T-cell (primary cell): ENCODE measurements at places on chromosomes 3 and 15.

- no peak for DNase-seq
Measured at GRCh38 chr3:32733631-32734229, 48.7 kb downstream of the CNOT10 start.

DNA sequence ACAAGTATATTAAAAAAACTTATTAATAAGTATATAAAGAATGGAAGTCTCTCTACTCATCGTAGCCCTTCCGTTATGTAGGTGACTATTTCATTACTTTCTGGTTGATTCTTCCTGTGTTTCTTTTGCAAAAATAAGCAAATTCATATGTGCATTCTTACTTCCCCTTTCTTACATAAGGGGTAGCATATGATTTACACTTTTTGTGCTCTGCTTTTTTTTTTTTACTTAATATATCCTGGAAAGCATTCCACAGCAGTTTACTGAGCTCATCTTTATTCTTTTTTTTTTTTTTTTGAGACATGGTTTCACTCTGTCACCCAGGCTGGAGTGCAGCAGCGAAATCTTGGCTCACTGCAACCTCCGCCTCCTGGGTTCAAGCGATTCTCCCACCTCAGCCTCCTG is 12.9 kb downstream of the SCAMP5 start:
- no peak for DNase-seq

GRCh38 chr3:86867982-86868381 is 123.0 kb downstream of the VGLL3 start:
- no peak for DNase-seq

DNA sequence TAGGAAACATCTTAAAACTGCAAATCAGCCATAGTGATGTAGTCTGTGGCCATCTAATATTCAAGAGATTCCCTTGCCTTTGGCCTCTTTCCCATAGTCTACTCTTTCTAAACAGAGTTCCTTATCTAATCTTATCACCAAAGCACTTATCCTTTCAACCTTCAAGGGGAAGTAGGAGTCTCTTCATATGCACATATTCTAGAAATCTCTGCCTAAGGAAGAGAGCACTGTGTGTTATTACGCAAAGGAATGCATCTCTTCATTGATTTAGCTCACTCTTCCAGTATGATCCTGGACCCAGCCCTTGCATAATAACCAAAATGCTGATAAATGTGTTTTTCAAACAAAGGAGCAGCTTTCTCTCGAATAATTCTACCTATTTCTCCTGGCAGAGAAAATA is 253.7 kb upstream of the TPRG1 start:
- DNase-seq, result no peak

DNA sequence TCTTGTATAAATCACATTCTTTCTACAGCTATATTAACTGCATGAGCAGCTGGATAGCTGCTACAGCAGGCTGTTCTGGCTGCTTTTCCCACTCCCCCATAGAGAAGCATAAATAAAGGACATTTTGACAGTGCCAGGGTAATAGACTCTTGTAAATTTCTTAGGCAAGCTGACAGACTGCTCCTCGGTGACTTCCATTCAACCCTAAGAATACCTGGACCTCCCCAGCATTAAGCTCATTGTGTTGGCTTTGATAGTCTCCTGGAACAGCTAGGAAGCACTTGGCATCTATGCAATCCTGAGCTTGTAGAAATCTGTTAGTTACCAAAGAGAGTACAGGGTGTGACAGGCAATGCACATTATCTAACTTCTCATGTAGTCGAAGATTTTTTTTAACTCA is 475.4 kb downstream of the AGBL1 start:
- no peak for DNase-seq

DNA sequence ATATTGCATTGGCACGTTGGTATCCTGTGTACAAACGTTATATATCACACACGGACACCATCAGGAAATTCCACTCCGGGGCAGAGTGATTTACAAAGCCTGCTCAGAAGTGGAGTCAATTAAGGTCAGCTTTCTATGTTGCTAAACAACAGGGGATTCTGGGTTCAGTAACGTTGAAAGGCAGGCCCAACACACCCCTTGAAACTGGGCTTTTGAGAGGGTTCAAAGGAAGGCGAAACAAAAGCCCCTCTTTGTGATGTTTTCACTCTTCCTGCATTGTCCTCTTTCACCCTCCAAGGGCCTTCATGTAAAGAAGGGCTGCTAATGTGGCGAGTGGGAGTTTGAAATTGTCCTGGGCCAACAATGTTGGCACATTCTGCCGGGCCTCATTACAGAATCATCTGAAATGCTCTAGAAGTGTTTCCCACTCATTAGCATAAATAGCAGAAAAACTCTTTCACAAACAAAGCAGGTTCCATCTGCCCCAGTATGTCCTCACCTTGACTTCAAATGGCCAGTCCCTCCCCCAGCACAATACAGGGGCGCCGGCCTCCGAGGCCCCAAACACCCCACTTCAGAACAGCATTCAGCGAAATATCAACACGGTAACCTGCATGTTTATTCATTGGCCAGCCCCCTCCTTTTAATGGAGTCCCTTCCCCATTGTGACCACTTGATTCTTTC is 76.4 kb downstream of the HES1 start:
- DNase-seq, result no peak

GRCh38 chr3:101027286-101027685 is 34.1 kb upstream of the ABI3BP start:
- no peak for DNase-seq
